ENCODE measurements at places on chromosomes 13 and 19.

- DNase-seq, result no peak
Observed at GRCh38 chr19:5988517-5989387, 10.8 kb upstream of the RANBP3 start.

- DNase-seq, result peak; percentile 79
Observed at GRCh38 chr13:100211016-100211710, 122.3 kb downstream of the PCCA start.

DNA sequence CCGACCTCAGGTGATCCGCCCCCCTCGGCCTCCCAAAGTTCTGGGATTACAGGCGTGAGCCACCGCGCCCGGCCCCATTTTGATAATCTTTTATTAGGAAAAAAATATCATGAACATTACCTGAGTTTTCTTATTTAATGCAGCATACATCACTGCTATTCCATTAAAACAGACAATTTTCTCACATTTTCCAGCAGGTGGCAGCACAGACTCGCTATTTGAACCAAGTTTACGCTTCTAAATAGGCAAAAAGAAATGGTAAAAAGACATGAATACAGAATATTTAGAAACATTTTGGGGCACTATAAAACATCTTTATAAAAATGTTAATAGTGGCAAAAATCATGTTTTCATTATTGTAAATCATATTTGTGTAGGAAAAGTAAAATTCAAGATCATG is 903.1 kb downstream of the SLITRK6 start:
- DNase-seq, result peak; percentile 80

DNA sequence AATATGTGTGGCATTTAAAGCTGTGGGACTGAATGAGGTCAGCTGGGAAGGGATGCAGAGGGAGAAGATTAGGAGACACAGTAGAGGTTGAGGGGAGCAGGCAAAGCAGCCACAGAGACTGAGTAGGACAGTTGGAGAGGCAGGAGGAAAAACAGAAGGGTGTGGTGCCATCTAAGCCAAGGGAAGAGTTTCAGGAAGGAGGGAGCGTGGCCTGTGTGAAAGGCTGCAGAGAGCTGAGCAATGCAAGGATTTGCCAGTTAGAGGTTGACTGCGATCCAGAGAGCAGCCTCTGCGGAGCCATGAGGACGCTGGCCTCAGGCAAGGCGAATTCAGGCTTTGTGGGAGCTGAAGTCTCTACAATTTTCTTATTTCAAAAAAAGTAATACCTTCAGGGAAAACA is 28.9 kb downstream of the SOX21 start:
- no peak for DNase-seq

GRCh38 chr19:48061401-48062344 is 17.8 kb upstream of the CABP5 start:
- no peak for DNase-seq

DNA sequence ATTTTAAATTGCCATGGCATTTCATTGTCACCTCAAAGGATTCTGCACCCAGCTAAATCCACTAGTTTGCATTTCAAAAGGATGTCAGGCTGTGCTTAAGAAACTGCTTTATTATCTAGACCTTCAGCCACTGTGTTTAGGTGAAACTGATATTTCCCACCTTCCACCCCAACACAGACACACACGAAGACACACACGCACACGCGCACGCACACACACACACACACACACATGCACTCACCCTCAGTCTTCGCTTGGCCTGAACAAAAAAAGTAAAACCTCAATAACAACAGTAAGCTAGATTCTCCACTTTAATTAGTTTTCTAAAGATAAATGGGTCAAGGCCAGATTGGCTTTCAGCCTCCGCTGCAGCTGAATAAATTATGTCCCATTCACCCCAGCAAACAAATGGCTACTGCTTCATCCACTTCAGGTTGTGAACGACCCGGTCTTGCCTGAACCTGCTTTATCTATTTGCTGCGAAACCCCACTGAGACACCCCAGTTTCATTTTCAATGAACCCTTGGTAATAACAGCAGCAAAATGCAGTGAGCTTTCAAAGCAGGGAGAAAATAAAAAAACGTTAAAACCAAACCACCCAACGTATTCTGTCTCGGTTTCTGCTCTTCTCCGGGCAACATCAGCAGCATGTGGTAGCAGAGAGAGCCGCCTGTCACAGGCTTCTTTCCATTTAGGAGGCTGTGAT is 166.8 kb downstream of the DCT start:
- no peak for DNase-seq

DNA sequence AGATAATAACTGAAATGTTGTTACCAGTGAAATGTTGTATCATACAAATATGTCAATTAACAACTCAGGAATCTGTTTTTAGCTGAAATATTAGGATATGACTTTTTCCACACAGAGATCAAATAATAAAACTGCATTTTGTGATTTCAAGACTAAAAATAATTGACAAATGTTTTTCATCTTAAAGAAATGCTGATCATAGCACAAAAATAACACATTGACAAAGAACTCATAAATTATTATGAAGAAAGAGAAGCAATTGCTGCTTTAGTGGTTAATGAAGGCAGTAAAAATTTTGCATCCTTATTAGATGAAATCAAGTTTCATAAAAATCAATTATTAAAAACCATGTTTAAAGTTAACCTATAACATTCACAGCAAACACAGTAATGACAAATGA is 1417.3 kb downstream of the OLFM4 start:
- no peak for DNase-seq

GRCh38 chr19:54333586-54334298 is 5.2 kb downstream of the LILRA4 start:
- DNase-seq, result peak; percentile 14

- no peak for DNase-seq
Observed at GRCh38 chr13:79735228-79735627, 254.3 kb downstream of the NDFIP2 start.

- no peak for DNase-seq
Observed at GRCh38 chr19:41623360-41623759, 3.5 kb downstream of the CEACAM4 start.

GRCh38 chr13:80751854-80752253 is 410.9 kb upstream of the SPRY2 start:
- no peak for DNase-seq

- no peak for DNase-seq
Observed at GRCh38 chr13:20128459-20128931, 32.4 kb downstream of the GJA3 start.

- no peak for DNase-seq
Observed at GRCh38 chr19:11281356-11282049, 14.5 kb upstream of the TSPAN16 start.

GRCh38 chr13:37595162-37595561 is 3.4 kb downstream of the POSTN start:
- no peak for DNase-seq

DNA sequence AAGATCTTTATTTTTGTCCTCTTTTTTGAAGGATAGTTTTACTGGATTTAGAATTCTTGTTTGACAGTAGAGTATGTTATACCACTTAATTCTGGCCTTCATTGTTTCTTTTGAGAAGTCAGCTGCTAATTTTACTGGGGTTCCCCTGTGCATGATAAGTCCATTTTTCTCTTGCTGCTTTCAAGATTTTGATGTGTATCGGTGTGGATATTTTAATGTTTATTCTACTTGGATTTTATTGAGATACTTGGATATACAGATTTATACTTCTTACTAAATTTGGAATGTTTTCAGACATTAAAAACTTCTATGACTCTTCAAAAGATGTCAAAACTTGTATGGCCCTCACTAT is 86.9 kb downstream of the URI1 start:
- DNase-seq, result no peak

DNA sequence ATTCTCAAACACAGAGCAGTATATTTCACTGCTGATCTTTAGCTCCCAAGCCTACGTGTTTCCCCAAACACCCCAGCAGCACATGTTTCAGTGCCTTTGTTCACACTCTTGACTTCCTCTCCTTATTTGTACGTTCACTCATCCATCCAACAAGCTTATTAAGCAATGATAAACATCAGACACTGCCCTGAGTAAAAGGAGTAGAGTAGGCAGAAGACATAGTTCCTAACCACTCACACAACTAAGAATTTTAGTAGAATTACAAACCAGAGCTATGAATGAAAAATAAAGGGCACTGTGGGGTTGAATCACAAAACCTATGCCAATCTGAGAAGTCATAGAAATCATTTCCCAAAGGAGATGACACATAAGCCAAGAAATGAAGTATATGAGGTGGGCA is 213.5 kb downstream of the DIAPH3 start:
- DNase-seq, result no peak

DNA sequence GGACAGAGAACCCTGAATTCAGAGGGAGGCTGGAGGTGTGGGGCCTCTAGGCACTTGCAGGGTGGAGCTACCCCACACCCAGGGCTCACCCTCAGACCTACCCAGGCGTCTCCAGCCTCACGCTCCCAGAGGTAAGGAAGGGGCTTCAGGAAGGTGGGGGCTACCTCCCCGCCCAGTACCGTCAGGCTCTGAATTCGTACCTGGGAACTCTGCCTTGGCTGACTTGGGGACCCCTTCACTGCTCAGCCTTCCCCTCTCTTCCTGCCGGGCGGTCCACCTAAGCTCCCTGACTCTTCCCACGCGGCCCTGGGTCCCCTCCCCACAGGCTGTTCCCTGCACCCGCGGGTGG is 28.5 kb upstream of the PARP4 start:
- DNase-seq, result no peak

DNA sequence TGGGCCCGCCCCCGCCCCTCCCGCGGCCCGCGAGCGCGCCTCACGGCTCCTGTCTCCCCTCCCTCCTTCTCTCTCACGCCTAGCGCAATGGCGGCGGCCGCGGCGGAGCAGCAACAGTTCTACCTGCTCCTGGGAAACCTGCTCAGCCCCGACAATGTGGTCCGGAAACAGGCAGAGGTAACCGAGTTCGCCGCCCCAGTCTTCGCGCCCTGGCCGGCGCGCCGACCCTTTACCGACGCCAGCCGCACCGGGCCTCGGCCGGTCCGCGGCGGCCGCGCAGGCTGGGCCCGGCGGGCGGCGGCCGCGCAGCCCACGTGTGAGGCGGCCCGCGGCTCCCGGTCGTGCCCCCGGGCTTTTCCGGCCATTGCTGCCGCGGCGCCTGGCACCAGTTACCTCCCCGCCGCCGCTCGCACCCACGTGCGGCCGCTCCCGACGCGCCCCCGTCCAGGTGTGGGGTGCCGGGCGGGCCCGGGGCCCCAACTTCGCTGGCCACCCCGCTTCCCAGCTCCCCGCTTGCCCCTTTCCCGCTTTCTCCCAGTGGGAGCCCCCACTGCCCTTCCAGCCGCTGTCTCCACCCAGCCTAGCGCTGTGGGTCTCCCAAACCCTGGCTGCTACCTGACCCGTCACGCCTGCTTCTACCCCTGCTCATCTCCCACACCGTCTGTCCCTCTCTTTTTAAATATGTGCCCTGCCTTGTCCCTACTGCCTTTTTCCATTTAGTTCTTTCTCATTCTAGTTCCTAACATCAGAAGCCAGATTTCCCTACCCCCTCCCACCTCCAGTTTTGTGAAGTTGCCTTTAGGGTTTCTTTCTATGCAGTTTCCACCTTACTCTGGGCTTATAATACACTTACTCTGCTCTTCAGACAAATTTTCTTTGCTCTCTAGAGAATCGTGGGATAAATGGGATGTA is 23.4 kb downstream of the IPO5 start:
- DNase-seq, result peak; percentile 49

- DNase-seq, result no peak
Observed at GRCh38 chr13:113724016-113724758, 34.8 kb upstream of the TMEM255B start.

GRCh38 chr13:66994097-66994496 is 236.0 kb downstream of the PCDH9 start:
- DNase-seq, result no peak

- no peak for DNase-seq
Observed at GRCh38 chr13:90238413-90238812, 1109.1 kb upstream of the MIR17HG start.

- no peak for DNase-seq
Observed at GRCh38 chr13:33284916-33285315, 639 bp downstream of the STARD13 start.

DNA sequence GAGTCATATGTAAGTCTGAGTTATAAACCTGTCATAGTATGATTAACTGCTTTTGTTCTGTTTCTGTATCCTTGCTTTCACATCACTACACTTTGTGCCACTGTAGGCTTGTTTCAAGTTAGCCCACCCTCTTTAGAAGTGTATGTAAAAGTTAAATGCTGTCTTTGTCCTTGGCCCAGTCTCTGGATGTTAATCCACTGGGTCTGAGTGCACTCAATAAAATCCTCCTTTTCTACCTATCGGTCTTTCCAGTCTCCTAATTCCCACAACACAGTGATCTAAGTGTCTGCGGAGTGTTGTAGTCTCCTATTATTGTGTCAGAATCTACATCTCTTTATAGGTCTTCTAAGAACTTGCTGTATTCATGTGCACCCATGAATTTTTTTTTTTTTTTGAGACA is 14.1 kb downstream of the ZNF429 start:
- DNase-seq, result no peak

- peak; percentile 79 for DNase-seq
Observed at GRCh38 chr13:41588899-41589298, 131.5 kb downstream of the RGCC start.

DNA sequence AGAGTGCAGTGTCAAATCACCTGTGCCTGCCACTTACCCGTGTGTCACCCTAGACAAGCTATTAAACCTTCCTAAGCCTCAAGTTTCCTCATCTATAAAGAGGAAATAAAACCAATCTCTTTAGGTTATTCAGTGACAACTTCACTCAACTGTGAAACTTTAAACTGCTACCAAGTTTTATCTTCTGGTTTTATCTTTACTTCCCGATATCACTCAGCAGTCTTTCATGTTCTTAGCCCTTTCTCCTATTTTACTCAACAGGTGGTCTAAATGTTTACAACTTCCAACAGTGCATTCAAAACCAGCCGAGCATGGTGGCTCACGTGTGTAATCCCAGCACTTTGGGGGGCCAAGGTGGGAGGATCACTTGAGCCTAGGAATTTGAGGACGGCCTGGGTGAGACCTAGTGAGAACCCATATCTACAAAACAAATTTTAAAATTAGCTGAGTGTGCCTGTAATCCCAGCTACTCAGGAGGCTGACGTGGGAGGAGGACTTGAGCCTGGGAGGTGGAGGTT is 59.6 kb downstream of the GPALPP1 start:
- DNase-seq, result no peak

- DNase-seq, result no peak
Observed at GRCh38 chr19:10454267-10454666, 33.9 kb downstream of the PDE4A start.

DNA sequence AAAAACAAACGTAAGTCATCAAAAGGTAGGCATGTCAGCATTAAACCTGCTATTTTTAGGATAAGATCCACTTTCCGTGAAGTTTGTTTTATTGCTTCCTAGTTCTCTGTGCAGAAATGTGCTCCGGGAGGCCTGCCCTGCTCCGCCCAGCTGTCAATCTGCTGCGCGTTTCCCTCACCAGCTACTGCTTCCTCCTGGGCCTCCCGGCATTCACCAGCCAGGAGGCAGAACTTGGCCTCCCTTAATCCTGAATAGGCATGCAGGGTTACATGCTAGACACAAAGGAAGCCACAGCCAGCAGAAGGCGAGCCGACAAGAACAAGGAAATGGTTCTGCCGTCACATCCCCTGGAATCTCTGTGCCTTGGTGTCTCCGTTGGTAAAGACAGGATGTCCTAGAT is 386.2 kb downstream of the IRS2 start:
- peak; percentile 59 for DNase-seq

GRCh38 chr19:7670150-7670783 is 1.4 kb downstream of the RETN start:
- DNase-seq, result no peak
